ENCODE measurements at places on chromosomes 12 and 14.

DNA sequence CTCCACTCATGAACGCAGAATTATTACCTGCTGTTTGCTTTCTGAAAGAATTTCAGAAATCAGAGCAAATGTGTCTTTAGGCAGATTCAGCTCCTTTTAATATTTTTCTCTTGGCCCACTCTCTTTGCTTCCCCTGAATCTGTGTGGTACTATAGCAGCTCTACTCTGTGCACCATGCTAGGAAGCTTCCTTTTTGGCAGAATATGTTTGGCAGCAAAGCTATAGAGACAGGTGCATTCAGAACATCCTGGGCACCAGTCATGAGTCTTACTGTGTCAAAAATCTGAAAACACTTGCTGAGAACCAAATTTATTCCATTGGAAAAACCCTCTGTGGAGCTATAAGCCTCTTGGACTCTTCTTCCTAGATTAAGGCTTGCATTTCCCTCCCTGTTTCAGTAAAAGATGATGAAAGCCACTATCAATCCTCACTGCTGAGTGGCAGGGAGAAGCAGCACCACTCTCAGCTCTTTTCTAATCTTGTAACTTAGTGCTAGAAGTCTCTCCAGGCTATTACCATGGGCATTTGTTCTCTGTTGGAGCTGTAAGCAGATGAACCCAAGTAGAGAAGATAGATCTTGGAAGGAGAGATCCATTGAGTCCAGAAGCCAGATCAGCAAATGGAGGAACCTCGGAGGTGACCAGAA, 18.2 kb downstream of the CIPC start:
- no peak for DNase-seq

DNA sequence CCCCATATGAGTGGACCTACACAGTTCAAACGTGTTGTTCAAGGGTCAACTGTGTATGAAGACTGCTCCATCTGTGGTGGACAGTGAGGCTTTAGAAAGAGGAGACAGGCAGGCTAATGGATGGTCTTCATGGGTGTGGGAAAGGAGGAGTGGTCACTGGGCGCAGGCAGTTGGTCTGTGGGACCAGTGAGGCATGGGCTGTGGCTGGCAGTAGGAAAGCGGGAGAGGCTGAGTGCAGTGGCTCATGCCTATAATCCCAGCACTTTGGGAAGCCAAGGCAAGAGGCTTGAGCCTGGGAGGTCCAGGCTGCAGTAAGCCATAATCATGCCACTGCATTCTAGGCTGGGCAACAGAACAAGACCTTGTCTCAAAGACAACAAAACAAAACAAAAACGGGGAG, 2.0 kb upstream of the NR4A1 start:
- no peak for DNase-seq

DNA sequence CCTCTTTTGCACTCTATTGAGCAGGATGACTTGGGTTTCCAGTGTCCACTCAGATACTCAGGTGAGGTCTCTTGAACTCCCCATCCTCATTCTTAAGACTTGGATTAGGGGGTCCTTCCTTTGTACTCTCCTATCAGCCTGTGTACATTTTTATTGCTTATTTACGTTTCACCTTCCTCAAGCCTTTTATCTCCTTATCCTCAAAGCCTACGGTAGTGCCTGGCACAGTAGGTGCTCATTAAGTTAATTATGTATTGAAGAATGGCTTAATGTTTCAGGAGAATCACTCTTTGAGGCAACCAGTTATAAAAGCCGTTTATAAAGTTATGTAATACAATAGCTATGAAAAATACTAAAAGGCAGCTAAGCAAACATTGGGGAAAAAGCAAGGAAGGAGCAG, 315.7 kb downstream of the NPAS3 start:
- no peak for DNase-seq

- no peak for DNase-seq
These were observed 10.6 kb downstream of the BMP4 start for GRCh38 chr14:53946071-53946403.

DNA sequence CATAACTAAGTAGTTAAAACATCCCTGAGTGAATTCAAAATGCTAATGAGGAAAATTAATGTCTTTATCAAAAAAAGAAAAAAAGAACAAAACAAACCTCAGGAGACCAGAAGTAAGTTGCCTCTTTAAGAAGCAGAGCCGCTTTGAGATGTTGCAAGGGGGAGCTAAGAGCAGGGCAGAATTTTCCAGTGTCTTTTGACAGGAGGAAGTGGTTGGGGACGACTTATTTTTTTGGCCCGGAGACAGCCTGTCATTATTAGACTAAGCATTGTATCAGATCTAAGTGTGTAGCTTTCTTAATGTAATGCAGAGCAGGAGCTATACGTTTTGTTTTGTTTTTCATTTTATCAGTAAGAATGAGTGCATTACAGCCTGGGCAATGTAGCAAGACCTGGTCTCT, 206.6 kb downstream of the CACNA1C start:
- DNase-seq: no peak

GRCh38 chr14:51145246-51145645, 50.3 kb upstream of the TRIM9 start:
- no peak for DNase-seq

GRCh38 chr14:79540394-79540793, 670.9 kb downstream of the DIO2 start:
- DNase-seq: no peak

- no peak for DNase-seq
These were observed 4.5 kb downstream of the SLC11A2 start for GRCh38 chr12:51021694-51022093.

GRCh38 chr14:79415726-79416125, 795.6 kb downstream of the DIO2 start:
- no peak for DNase-seq

- no peak for DNase-seq
These were observed 197.9 kb downstream of the KTN1 start for GRCh38 chr14:55777877-55778276.

- no peak for DNase-seq
These were observed 1002.6 kb downstream of the GALC start for GRCh38 chr14:86990396-86990795.

- DNase-seq: no peak
These were observed 342.0 kb downstream of the NPAS3 start for GRCh38 chr14:33280646-33281045.

GRCh38 chr14:64400829-64401459, 12.8 kb downstream of the MTHFD1 start:
- DNase-seq: no peak

DNA sequence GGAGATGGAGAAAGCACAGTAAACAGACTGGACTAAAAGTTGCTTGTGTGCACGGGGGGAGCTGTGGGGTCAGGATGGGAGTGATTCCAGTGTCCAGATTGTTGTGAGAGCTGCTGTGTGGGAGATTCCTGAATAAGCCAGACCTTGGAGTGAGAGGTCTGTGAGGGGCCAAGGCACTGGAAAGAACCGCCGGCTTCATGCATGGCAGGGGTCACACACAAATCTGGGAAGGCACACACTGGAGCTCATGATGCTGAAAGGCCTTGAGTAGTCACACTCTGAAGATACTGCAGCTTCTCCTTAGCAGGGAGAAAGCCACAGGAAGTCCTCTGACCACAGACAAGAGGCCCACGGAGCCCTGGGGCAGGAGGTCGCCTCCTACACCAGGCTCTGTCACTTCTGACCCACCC, 23.1 kb downstream of the ADCY6 start:
- no peak for DNase-seq

GRCh38 chr14:95213774-95214173, 56.4 kb upstream of the DICER1 start:
- DNase-seq: no peak

- no peak for DNase-seq
These were observed 16.5 kb downstream of the ITPK1 start for GRCh38 chr14:93099196-93099595.

GRCh38 chr14:63457498-63457897, 85.7 kb downstream of the PPP2R5E start:
- no peak for DNase-seq

- DNase-seq: no peak
These were observed 12.4 kb downstream of the EIF2B1 start for GRCh38 chr12:123621101-123621500.

All from activated CD8-positive, alpha-beta memory T cell treated with anti-CD3 and anti-CD28 coated beads, Interleukin-2, amount 50 U/mL, for 4 hours (primary cell).